NCI-H524 (cell line): ENCODE measurements at places on chromosomes 4 and X.

DNA sequence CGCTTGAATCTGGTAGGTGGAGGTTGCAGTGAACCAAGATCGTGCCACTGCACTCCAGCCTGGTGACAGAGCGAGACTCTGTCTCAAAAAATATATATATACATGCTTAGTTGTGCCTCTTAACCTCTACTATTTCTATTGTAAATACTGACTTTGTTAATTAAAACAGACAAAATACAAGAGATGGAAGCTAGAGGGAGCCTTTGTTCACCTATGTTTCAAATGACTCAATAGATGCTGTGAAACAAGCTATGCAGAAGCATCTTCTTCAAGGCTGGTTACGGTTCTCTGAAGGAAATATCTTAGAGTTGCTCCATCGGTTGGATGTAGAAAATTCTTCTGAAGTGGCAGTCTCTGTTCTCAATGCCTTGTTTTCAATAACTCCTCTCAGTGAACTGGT, 6.2 kb downstream of the NCAPG start:
- DNase-seq = no peak

- no peak for DNase-seq
These were observed 7.4 kb downstream of the MAGEB10 start for GRCh38 chrX:27815209-27815608.

- no peak for DNase-seq
These were observed 3.9 kb downstream of the CTBP1 start for GRCh38 chr4:1244978-1245471.

DNA sequence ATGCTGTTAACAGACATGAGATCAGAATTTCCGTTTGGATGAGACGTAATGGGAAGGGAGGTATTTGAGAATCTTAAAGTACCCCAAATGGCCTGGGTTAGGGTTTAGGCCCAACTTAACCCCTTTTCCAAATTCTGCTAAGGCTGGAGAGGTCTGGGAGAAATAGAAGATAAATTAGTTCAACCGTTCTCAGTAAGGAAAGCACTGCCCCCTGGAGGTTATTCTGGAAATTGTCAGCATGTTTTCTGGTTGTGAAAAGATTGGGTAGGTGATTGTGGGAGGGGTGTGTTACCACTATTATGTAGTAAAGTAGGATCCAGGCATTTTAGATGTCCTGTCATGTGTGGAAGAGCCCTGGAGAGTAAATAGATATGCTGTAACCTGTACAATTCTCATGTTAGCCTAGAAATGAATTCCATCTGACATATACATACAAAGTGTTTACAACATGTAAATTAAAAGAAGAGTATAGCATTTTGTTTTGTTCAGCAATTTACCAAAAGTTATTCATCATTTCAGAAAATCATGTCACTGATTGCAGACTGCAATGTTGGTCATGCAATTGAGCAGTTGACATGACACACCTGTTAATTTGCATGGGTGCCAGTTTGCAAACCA, 26.8 kb upstream of the GRXCR1 start:
- peak; percentile 59 for DNase-seq

GRCh38 chr4:83115656-83116285, 1.2 kb upstream of the PLAC8 start:
- no peak for DNase-seq

- DNase-seq = peak; percentile 23
These were observed 123.9 kb upstream of the ACSL4 start for GRCh38 chrX:109856974-109857373.

GRCh38 chr4:185500035-185500434, 28.5 kb upstream of the CCDC110 start:
- DNase-seq = no peak

DNA sequence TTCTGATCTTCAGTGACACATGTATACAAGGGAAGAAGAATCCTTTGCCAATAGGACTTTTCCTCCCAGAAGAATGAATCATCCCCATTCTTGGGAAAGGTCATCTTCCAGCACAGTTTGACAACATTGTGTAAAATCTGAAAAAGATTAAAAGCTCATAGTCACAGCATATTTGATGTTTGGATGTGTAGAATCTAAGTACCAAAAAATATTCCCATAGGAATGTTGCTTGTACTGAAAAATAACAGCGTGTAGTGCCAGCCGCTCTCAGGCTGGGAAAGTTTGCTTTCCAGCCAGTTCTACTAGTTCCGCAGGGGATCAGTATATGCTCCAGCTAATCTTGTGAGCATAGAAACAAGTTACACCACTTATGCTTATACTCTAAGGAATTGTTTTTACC, 74.7 kb upstream of the IL13RA1 start:
- no peak for DNase-seq

DNA sequence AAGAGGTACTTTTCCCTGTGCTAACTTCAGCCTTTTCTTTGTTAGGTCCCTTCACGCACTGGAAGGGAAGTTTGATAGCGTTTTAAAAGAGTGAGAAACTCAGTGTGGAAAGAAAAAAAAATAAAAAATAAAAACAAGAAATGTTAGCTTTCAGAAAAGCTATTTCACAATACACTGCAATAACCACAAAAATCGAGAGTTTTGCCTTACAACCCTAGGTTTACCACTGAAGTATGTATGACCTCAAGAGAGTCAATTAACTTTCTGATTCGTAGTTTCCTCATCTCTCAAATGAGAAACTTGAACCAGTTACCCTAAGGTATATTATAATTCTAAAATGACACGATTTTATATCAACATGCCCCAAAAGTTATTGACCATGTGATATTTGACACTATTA, 93.9 kb upstream of the JADE1 start:
- no peak for DNase-seq

DNA sequence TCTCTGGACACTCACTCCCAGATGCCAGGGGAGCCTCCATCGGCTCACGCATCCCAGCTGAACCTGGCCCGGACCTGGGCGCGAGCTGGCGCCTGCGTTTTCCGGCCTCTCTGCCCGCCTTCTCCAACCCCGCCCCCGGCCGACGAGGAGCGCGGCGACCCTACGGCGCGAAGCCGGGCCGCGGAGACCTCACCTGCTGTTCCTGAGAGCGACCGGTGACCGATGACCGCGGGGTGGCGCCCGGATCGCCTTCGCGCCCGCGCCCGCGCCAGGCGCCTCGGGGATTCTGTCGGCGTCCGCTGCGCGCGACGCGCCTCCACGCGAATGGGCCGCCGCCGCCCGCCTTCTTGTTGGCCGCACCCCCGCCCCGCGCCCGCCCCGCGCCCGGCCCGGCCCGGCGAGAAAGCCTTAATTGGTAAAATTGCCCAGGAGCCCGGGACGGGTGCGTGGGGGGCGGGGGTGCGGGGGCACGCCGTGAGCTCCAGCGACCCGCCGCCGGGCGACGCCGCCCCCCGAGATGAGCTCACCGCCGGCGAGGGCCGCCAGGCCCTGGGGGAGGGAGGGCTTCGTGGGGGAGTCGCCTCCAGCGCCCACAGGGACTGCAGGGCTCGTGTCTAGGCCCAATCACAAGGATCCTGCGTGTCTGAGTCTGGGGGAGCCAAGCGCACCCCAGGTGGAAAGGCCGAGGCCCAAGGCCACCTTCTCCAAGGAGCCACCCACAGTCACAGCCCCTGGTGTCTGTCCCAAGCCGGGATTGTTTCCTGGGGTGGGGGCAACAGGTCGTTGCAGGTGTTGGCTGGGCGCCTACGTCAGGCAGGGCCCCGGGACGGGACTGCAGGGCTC, at the start of gene FLNA:
Gene FLNA (minus strand): TSS at position 322 of the 843 bp plus-strand sequence. CDS start 3,389 bp downstream, outside the sequence.
- DNase-seq = no peak

DNA sequence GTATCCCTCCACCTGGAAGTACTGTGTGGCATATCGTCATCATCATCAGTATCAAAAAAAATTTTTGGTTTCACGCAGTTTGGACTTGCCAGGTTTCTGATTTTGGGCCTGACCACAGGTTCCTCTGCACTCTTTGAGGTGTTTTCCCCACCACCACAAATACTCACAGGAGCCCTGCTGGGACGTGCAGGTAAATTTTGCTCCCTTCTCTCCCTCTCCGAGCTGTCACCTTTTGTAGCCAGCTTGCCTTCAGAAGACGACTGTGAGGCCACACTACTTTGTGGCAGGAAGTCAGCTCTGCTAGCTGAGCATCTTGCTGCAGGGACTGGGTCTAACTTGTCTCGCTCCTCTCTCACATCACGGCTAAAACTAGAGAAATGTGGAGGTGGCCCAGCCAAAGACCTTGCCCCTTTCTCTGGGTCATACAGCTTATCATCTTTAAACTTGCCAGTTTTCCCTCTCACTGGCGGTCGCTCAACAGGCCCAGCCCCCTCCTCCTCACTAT, 2.8 kb downstream of the PJA1 start:
- DNase-seq = no peak

- DNase-seq = peak; percentile 3
These were observed 11.3 kb downstream of the GC start for GRCh38 chr4:71772592-71772991.
